Stromal cell of bone marrow (primary cell): ENCODE measurements at places on chromosomes 1 and 21.

DNA sequence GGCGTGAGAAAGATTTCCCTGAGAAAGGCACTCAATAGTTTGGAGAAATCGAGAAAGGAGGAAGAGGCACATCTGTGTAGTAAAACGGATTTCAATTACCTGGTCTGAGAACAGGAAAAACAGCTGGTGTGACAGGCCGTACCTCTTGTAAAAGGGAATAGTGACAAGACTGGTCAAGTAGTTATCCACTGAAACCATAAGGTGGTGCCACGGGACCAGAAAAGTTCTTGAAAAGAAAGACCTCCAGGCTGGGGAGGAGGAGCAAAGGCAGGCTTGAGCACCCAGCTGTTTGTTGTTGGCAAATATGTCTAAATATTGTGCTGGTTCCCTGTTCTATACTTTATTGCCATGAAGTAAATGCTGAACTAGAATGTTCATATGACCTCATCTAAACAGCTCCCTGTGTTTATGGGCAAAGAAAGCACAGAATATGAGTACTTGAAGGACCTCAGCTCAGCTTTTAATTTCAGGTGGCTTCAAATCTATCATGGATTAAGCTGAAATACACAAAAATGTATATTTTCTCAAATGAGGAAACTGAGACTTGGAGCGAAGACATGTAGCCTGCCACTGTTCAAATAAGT, 4.0 kb downstream of the HAO2 start:
- DNase-seq, result peak; percentile 31

DNA sequence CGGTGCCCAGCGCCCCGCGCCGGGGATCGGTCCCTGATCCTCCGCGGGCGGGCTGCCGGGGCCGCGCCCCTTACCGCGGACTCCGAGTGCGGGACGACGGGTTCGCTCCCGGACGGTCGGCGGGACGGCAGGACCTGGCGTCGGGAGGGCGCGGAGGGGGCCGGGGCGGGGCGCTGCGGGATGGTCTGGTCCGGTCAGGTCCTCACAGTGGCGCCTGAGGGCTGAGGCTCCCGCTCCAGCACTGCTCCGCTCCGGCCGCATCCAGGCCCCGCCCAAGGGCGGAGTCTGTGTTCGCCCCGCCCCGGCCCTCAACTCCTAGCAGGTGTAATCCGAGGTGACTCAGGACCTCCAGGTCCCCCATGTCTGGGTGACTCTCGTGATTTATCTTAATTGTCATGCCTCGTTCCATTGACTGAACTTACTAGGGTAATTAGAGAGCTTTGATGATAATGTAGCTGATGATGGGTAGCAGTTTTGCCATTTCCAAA, at the start of gene RAB3B:
Gene RAB3B (minus strand): TSS at position 223 of the 488 bp plus-strand sequence. CDS start 13,583 bp downstream, outside the sequence.
- no peak for DNase-seq

- no peak for DNase-seq
Observed at GRCh38 chr1:154821083-154821482, 49.0 kb downstream of the KCNN3 start.

DNA sequence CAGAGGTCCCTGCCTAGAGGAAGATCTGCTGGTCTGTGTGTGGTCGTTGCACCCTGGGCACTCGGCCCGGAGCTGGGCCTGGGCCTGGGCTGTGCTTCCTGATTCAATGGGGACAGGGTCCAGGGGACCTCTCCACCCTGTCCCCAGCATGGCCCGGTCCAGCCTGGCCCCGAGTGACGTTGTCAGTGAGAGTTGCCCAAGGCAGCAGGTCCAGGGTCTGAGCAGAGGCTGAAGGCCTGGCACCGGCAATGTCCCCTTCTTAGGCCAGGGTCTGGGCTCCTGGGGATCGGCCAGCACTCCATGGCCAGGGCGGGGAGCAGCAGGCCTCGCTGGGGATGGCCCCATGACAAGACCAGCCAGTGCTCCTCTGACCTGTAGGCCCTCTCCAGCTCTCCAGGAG, 15.6 kb upstream of the PEX10 start:
- DNase-seq, result no peak

- no peak for DNase-seq
Observed at GRCh38 chr1:56788102-56788501, 31.1 kb downstream of the FYB2 start.

DNA sequence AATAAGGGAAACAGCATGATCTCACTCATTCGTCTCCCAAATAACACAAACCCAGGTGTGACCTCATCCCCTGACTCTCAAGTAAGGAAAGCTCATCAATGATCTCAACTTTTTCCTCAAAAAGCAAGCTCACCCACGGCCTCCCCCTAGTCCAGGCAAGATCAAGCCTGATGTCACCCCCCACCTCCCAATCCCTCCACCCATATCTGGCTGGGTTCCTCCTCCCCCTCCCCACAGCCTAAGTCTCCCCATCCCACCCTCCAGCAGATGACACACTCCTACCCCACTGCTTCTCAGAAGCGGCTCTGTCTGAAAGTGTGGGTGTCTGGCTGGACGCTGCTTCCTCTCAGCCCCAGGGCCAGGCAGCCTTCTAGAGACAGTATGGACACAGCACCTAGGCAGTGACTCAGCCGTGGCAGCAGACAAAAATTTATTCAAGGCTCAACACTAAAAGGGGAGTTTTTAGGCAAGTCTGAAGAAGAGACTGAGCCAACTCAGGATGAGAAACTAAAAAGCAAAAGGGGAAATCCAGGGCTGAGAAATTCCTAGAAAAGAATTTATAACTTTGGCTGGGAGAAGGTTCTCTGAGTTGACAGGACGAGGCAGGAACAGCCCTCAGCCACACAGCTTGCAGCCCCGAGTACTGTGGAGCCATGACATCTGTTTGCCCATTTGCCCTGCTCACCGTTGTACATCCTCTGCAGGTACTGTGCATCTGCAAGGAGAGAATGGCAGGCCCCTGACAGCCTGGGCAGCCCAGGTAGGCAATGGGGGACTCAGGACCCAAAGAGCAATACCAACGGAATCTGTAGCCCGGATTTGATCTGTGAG, 81.6 kb upstream of the LRRC8D start:
- DNase-seq, result no peak

- no peak for DNase-seq
Observed at GRCh38 chr1:12600335-12600734, 17.7 kb downstream of the DHRS3 start.

GRCh38 chr1:201713086-201713810, 115.7 kb upstream of the IPO9 start:
- peak; percentile 99 for DNase-seq

DNA sequence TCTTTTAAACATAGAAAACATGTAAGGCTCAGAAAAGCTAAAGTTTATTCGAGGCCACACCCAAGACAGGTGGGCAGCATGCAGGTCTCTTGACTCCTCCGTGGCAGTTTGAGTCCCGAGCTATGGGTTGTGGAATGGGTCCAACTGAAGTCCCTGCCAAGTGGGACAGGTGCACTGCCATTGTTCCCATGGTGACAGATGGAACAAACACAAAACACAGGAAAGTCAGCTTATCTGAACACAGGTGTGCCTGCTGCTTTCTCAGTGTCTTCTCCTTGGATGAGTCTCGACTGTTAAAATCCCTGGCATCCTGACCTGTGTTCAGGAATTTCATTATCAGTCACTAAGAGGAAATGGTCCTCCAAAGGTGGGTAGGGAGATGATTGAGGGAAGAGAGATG, 99.0 kb upstream of the RAB4A start:
- no peak for DNase-seq

DNA sequence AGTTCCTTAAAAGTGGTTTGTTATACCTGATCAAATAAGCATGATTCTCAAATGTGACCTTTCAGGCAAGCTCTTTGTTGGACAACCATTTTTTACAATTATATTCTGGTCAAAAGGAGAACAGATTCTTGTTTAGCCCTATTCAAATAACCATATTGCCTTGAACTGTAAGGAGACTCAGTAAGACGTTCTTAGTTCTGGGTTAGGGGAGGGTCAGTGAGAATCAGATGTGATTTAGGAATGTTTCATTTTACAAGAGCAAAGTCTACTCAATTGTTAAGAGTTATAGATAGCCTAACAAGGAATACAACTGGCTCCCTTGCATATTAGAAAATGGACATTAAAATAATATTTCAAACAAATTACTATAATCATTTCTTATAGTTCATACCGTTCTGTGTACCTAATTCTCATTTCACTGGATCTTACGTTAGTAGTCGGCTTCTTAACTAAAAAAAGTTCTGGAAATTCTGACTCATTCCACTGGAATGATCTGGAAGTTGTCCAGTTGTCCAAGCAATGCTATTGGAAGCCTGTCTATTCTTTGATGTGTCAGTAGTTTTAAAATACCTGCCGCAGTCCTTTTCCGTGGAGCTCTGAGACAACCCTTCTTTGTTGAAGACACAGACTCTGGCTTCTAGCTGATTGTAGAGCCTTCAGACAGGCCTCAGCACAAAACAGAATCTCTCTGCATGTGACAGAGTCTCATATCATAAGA, 88.8 kb downstream of the MAST2 start:
- DNase-seq, result peak; percentile 74

DNA sequence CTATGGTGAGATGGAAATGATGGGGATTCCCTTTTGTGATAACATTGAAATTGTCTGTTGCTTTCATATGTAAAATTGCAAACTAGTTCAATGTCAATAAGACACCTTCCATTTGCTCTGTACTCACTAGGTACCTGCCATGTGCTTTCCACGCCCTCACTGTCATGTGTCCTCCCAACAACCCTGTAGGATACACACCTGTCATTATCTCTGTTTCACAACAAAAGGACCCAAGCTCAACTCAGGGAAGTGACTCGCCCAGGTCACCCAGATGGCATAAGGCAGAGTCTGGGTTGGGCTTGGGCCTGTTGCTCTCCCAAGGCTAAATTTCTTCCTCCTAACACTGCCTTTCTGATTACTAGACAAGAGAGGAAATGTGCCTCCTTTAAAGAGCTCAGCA, 45.3 kb upstream of the MCOLN3 start:
- DNase-seq, result no peak

DNA sequence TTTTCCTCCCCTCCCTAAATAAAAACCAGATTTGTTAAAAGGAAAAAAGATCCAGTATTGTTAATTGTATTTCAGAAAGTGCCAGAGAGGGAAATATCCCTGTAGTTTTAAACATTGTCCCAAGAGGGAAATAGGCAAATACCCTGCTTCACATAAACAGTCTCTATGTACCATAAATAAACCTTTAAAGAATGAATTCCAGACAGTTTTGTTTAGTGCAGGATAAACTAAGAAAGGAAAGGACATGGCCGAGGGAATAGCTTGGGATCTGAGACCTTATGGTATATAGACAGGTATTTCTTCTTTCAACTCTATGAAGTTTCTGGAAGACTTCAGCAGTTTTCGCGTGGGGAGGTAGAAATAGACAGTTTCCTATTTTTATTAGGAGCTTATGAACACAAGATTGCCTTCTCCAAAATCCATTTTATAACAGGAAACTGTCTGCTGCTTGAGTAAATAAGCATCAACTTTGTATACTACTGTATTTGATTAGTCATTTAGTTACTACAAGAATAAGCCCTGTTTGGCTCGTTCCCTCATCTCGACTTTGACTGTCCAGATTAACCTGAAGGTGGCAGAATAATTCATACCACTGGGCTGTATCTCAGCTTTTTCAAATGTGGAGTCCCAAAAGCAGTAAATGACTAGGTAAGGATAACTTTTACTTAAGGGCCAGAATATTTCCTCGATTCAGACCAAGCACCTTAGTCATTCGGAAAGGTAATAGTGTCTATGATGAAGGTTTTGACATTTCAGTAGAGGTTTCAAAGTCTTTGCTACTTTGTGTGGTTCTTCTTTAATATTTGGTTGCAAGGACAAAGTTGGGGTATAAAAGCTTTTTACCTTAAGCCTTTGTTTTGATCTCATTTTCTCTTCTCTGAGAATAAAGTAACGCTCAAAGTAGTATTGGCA, 177.5 kb downstream of the VPS13D start:
- DNase-seq, result no peak

DNA sequence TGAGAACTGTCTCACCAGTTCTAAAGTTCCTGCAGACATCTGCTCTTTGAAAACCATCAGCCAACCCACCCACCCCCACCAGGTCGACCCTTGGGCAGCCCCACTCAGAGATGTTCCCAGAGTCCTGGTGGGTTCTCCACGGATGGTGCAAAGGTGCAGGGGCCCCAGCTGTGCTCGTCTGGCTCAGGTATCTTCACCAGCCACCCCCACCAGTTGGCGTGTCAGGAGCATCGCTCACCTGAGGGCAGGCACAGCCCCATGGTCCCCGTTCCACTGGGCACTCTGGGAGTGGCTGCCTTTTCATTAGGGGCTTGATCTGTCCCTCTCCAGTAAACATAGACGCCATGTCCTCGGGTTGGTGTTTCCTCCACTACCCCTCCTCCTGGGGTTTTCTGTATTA, 70.5 kb downstream of the UMODL1 start:
- DNase-seq, result no peak

DNA sequence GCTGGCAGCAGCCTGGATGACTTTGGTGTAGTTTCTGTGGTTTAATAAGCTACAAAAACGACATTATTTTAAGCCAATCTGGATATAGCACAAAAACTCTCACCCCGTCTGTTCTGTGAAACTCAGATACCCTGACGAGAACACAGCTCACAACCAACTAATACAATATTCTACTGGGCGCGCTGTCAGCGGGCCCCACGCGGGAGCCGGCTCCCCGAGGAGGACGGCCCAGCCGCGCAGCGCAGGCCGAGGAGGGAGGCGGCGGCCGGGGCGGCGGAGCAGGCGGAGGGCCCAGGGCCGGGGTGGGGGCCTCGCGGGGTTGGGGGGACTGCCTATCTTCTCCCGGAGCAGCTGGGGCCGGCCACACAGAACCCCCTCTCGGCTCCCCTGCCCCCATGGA, 87.2 kb upstream of the POU3F1 start:
- DNase-seq, result no peak

DNA sequence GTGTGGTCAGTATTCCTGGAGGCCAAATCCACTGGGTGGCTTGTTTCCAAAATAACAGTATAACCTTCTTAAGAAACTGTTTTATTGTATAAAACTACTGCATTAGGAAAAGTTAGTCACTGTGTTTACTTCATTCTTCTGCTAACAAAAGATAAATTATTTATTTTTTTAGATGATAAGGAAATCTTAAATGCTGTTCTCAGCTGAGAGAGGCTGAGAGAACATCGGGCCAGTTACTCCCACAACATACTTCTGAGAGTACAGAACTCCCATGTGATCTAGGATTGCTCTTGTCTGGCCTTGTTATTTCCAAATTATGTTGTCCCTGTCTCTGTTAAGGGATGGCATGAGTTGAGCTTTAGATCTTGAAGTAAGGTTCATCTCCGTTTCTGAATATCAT, 96.7 kb upstream of the CXADR start:
- no peak for DNase-seq

- DNase-seq, result no peak
Observed at GRCh38 chr1:9400425-9401079, 107.9 kb downstream of the SPSB1 start.
